ENCODE measurements at places on chromosomes 5 and 9.

GRCh38 chr9:100379862-100380261, 27.1 kb upstream of the TEX10 start:
- DNase-seq: no peak

- no peak for DNase-seq
Measured at GRCh38 chr9:2198956-2199635, 183.9 kb downstream of the SMARCA2 start.

- no peak for DNase-seq
Measured at GRCh38 chr9:120902569-120903535, 23.7 kb downstream of the TRAF1 start.

GRCh38 chr9:82593501-82593900, 469.4 kb downstream of the RASEF start:
- DNase-seq: no peak

Data from SJCRH30 (cell line).